ENCODE measurements at places on chromosomes 3 and 15.

- DNase-seq = no peak
Observed at GRCh38 chr15:86653344-86654197, 573.9 kb downstream of the AGBL1 start.

DNA sequence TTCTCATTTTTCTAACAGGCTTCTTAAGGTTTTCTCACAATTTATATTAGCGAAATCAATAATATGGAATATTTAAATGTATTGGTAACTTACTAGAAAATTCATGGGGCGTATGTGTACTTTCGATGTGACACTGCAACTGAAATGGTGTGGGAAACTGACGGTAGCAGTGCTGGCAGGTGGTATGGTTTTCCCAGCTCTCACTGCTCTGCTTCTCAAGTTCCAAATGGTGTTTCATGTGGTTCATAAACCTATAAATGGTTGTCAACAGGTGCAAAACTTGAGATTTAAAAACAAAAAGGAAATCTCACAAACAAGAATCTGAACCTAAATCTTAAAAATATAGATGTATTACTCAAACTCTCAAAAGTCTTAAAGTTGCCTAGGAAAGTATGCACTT lies 54.7 kb downstream of the ZNF280D start:
- DNase-seq = no peak

- DNase-seq = no peak
Observed at GRCh38 chr3:46667061-46667621, 26.3 kb downstream of the ALS2CL start.

DNA sequence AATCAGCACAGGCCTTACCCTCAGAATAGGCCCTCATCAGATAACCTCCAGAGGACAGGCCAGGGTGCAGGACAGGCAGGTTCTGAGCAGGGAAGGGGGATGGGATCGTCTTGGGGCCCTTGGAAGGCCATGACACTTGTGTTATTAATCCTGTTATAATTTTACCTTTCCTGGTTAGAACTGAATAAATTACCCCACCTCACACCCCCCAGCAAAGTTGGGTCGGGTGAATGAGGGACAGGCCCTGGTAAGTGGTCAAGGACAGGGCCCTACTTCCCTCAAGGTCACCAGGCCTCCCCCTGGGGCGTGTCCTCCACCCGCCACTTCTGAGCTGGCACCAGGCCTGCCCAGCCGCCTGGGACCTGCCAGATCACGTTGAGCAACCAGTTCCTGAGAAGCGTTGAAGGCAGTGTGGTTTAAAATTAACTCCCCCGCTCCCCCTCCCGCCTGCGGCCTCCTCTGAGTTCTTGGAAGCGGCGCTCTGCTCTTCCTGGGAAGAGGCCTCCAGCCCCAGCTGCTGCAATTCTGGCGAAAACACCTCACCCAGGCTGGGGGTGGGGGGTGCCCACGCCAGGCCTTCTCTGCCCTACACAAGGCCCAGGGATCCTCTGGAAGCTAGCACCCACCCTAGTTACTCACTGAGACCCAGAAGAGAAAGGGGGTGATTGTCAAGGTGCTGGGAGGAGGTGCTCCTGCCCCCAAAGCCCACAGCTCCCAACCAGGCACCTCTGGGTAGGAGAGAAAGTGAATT lies 10.6 kb downstream of the CISH start:
- peak; percentile 81 for DNase-seq

- peak; percentile 4 for DNase-seq
Observed at GRCh38 chr3:4313606-4314293, 10.6 kb downstream of the SETMAR start.

GRCh38 chr3:101512646-101513418 lies at the start of gene SENP7:
Gene SENP7 (minus strand): TSS chr3:101513212. CDS start chr3:101513130, 82 bp downstream.
- peak; percentile 86 for DNase-seq

DNA sequence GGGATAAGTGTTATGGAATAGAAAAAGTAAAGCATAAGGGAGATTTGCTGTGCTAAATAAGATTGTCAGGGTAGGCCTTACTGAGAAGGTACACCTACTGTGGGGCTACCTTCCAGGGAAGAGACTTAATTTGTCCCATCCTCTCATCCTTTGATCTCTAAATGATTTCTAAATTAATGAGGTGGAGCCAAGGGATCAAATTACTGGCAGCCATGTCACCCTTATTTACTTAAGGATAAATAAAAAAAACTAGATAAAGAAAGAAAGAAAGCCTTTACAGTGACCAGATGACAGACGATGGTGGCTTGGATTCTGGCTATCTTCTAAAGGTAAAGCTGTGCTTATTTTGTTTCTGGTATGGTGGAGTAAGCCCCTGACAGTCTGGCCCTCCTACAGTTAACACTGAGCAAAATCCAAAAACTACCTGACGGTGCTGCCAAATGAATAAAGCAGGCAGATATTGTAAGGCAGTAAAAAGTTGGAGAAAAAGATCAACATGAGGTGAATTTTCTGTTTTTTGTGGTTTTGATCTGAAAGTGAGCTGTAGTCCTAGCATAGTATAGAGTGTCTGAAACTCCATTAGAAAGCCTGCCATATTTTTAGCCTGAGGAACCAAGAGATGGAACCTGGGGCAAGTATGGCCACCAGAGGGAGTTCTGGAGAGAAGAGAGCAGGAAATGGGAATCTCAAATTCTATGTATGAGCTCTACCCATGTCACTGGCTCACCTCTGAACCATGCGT lies 285.1 kb upstream of the MANF start:
- peak; percentile 22 for DNase-seq

- peak; percentile 41 for DNase-seq
Observed at GRCh38 chr3:30631243-30631904, 25.0 kb downstream of the TGFBR2 start.

GRCh38 chr3:115986555-115987207 lies 363.4 kb downstream of the GAP43 start:
- peak; percentile 10 for DNase-seq

DNA sequence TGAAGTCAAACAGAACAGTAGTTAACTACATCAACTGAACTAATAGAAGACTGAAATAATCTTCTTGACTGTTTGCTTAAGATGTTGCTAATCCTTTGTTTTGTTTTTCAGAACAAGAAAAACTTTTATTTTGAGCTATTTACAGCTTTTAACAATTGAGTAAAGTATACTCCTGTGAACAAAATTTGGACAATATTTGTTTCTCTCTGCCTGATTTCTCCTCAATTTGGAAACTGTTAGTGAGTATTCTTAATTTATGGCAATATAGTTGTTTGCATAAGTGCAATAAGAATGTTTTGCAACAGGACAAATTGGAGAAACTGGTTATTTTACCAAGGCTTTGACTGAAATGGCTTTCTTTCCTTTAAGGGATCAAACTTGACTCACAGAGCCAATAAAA lies 36.5 kb upstream of the ENTPD3 start:
- no peak for DNase-seq

- DNase-seq = no peak
Observed at GRCh38 chr3:120555657-120556509, 40.3 kb upstream of the NDUFB4 start.

- DNase-seq = no peak
Observed at GRCh38 chr3:101963902-101964362, 114.6 kb downstream of the NFKBIZ start.

DNA sequence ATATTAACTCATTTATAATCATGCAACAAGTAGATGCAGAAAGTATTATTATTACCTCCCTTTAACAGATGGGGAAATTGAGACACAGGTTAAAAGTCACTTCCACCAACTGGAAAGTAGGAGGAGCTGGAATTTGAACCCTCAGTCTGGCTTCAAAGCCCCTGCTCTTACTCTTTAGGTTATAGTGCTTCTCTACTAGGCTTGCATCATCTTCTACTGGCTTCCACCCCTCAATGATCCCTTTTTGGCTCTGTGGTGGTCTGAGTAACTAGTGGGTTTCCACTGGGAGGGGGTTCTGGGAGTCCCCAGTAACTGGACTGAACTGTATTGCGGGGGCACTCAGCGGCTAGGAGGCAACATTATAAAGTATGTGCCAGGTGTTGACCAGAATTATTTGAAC lies 91.0 kb downstream of the CTNNB1 start:
- no peak for DNase-seq

DNA sequence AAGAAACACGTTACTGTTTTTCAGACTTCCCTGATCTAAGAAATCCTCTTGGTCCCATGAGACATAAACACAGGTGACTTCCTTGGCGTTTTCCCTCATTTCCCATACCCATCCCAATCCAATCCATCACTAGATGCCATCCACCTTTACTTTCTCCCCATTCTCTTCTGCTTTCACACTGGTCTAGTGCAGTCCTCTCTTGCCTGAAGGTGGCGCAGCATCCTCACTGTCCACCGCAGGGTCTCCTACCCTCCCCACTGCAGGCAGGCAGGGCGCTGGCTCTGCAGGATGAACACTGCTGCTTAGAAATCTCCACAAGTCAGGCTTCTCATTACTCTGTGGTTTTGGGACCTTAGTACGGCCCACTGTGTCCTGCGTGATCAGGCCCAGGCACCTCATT lies 58.2 kb downstream of the RAB7A start:
- DNase-seq = peak; percentile 16

- DNase-seq = no peak
Observed at GRCh38 chr3:108804437-108804836, 18.1 kb upstream of the TRAT1 start.

GRCh38 chr3:177721864-177722785 lies 524.8 kb upstream of the TBL1XR1 start:
- no peak for DNase-seq

- DNase-seq = no peak
Observed at GRCh38 chr15:48389691-48390143, 58.5 kb downstream of the DUT start.

- no peak for DNase-seq
Observed at GRCh38 chr3:11544412-11545181, 99.1 kb downstream of the VGLL4 start.

- DNase-seq = no peak
Observed at GRCh38 chr3:157931517-157931916, 174.7 kb downstream of the SHOX2 start.

Data from A549 (cell line).